ENCODE measurements at places on chromosomes 3 and 15.

DNA sequence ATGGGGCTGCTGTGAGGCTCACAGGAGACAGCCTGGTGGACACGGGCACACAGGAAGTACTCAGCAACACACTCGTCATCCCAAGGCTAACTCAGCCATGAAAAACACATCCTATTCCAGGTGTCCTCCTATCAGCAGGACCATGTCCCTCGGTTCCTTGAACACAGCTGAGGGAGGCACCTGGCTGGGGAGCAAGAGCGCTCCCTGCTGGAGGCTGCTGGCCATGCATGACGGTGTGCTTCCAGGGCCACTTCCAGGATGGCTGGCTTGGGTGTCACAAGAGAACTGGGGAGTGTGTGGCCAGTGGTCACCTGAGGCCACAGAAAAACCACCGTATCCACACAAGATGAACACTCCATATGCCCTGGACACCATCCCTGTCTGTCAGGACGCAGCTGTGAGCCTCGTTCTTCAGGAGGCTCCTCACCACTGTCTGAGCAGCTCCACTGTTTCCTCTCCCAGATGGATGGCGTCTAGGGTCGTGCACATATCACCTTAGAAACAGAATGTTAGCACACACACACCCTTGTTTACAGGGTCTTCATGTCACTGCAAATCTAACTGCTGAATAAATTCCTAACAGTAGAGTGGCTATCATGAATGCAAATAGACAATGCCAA is 31.0 kb downstream of the POC1A start:
- DNase-seq: peak; percentile 72

GRCh38 chr3:12585970-12586369 is 29.1 kb downstream of the MKRN2 start:
- no peak for DNase-seq

GRCh38 chr3:56342475-56342874 is 125.8 kb downstream of the ERC2 start:
- DNase-seq: no peak

GRCh38 chr15:25900431-25900830 is 37.3 kb upstream of the ATP10A start:
- DNase-seq: no peak

DNA sequence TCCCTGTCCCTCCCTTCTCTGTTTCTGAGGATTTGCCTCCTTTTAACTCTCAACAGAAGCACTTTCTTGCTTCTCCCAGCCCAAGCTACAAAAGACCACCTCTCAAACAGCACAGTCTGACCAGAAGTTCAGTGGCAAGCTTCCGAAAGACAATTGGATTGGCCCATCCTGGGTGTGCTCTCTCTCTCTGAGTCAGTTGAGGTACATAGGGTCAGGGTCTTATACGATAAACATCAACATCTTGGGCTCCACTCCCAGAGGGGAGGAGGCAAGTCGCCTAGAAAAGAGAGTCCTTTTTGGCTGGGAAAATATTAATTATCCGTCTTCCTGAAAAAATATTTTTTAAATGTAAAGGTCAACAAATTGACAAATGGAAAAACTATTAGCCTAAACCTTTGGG is 155.8 kb downstream of the TMCO5A start:
- no peak for DNase-seq

DNA sequence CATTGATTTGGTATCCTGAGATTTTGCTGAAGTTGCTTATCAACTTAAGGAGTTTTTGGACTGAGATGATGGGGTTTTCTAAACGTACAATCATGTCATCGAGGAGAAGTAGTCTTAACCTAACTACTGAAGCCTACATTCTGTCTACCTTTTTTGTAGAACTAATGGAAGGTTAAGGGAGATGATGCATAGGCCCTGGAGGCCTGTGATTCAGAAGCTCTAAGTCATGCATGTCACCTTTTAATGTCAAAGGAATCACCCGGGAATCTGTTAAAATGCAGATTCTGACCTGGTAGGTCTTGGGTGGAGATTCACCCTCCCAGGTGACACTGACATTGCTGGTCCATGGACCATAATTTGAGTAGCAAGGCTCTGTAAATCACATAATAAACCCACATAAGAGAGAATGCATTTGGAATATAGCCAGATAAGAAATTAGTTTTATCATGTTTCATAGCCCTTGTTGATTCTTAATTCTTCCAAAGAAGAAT is 64.9 kb downstream of the GHSR start:
- no peak for DNase-seq

GRCh38 chr3:25442486-25442885 is 14.4 kb downstream of the RARB start:
- DNase-seq: no peak

DNA sequence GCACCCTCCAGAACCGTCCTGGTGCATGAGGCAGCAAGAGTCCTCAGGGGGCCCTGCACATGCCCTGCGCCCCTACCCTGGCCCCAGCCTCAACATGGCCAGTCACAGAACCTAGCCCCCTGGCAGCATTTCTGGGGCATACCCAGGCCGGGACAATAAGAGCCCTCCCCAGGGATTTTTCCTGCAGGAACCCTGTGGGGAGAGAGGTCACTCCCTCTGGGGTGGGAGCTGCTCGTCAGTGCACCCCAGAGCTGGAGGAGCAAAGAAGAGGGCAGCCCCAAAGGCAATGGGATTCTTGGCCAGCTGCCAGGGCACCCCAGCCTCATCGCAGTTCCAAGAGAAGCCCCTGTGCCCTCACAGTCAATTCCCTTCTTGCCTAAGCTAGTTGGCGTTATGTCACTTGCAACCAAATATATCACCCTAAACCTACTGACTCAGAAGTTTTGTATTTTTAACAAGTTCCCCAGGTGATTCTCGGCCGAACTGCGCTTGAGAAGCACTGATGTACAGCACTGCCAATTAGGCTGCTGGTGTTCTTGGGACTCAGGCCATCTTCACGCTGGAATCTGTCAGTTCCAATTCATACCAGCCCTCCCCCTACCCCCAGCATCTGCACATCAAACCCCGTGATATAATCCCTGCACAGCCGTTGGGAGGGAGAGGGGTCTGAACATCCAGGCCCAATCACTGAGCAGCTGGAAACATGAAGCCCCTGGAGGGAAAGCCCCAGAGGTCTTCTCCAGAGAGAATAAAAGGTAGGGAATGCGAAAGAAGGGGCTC is 87.5 kb upstream of the PRR20G start:
- no peak for DNase-seq

GRCh38 chr3:72344236-72344635 is 504.0 kb downstream of the SHQ1 start:
- DNase-seq: no peak

- peak; percentile 18 for DNase-seq
Observed at GRCh38 chr3:183428447-183429211, at the start of gene MCF2L2. TSS of gene MCF2L2 (minus strand) at chr3:183428619. CDS start at chr3:183427977, 642 bp downstream.

DNA sequence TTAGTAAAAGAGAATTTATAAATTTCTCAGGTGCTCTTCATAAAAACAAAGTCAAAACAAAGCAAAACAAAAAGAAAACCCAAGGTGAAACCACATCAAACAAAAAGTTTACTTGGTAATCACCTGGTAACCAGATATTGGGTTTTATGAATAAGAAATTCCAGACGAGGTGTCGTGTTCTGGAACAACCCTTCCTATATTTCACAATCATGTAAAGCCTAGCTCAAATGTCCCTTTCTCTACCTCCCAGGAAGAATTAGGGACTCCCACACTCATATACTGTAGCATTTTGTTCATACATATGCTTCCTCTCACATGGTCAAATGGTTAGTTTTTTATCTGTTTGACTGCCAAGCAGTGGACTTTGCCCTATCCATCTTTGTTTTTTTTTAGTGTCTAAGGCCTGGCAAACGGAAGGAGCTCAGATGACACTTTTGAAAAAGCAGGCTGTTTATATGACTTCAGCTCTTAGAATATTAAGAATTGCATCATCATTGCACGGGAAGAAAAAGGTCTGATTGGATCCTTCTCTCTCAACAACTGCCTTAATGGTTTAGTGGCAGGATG is 326.7 kb upstream of the TBL1XR1 start:
- peak; percentile 26 for DNase-seq
